ENCODE measurements at places on chromosomes 3 and 15.

DNA sequence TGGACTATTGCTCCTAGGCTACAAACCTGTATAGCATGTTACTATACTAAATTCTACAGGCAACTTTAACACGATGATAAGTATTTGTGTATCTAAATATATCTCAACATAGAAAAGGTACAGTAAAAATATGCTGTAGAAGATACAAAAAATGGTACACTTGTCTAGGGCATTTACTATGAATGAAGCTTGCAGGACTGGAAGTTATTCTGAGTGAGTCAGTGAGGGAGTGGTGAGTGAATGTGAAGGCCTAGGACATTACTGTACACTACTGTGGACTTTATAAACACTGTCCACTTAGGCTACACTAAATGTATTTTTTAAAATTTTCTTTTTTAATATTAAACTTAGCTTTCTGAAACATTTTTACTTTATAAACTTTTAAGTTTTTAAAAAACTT is 140.5 kb upstream of the SGO1 start:
- DNase-seq, result no peak

GRCh38 chr3:32850226-32850625 is 32.4 kb downstream of the TRIM71 start:
- no peak for DNase-seq

- peak; percentile 90 for DNase-seq
Observed at GRCh38 chr3:190120269-190121060, at the start of gene P3H2. Gene P3H2, minus strand, starts transcription at chr3:190120897. Its CDS starts 166 bp downstream, at chr3:190120731.

DNA sequence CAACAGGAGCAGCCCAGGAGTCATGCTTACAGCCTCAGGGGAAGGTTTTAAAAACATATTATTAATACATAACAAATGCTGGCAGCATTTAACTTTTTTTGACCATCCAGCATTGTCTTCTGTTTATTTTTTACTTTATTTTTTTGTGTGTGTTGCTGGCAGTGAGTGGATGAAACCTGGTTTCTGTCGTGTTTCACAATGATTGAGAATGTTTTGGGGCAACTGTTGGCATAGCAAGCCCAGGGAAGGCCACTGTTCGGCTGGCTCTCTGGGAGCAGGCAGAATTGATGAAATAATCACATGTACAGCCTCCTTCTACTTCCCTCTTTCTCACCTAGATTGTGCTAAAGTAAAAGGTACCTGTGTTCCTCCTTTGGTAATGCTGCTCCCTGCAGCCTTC is 190.2 kb downstream of the NR1D2 start:
- DNase-seq, result no peak

GRCh38 chr3:187932530-187932929 is 187.3 kb upstream of the BCL6 start:
- no peak for DNase-seq

DNA sequence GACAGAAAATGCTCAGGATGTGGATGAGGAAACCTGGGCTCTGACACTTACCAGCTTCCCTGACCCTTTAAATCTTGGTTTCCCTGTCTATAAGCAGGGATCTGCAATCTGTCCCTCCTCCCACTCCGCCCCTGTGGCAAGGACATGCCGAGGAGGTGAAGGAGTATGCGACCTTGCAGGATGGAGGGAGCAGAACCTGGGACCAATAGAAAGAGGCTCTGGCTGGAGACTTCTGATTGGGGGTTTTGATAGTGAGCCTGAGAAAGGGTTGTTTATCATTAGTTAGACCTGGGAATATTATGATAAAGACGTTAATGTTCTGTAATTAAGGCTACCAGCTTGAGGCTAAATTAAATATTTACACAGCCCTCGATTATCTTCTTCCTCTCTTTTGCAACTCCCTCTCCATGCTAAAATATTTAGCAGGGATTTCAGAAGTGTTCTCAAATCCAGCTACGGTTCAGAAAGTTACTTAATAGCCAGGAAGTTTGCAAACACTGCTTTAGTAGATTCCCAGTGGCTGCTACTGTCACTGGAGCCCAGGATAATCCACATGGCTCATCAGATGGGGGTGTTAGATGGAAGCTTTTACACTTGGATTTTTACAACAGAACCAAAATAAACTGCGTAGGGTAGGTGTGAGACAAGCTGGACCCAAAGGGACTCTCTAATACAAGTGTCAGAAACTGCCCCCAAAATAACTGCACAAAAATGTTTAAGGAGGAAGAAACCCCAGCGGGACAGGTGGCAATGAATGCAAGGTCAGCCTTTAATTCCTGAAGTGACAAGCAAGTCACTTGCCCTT is 9.2 kb upstream of the PAQR5 start:
- peak; percentile 15 for DNase-seq

Measured in left forelimb (tissue), 1 donor.